Left lobe of liver (tissue), 2 donors: ENCODE measurements at places on chromosomes 7 and 10.

DNA sequence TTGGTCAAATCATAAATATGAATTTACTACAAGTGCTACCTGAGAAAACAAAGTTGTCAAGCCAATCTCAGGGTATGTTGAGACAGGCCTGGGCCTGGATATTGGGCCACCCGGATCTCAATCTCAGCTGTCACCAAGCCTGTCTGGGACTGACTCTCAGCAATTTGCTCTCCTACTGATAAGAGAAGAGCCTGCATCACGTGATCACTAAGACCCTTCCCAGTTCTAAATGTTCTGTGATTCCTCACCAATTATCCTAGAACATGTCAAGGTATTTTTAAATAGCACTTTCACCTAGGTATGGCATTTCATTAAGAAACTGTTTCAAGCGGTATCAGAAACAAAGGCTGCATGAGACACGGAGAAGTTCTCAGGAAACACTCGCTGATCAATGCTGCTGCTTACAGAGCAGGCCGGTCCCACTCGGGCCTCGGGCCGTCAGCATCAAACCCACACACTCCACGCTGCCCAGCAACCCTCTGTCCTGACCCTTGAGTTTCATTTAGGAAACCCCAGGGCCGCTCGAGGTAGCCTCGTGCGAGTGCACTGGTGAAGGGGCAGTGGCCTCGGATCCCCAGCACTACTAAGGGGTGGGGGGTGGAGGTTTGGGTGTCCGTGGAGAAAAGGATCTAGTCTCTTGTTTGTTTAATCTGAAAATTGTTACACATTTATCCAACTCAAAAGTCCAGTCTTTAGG, 4.1 kb downstream of the KLF6 start:
- DNase-seq, result no peak

GRCh38 chr10:125000366-125001312, 58.7 kb downstream of the ZRANB1 start:
- no peak for DNase-seq

- no peak for DNase-seq
Observed at GRCh38 chr7:140458201-140458600, 21.1 kb downstream of the MKRN1 start.

GRCh38 chr10:66782776-66783175, 143.1 kb upstream of the LRRTM3 start:
- no peak for DNase-seq

- no peak for DNase-seq
Observed at GRCh38 chr10:58104351-58104751, 163.3 kb downstream of the IPMK start.

DNA sequence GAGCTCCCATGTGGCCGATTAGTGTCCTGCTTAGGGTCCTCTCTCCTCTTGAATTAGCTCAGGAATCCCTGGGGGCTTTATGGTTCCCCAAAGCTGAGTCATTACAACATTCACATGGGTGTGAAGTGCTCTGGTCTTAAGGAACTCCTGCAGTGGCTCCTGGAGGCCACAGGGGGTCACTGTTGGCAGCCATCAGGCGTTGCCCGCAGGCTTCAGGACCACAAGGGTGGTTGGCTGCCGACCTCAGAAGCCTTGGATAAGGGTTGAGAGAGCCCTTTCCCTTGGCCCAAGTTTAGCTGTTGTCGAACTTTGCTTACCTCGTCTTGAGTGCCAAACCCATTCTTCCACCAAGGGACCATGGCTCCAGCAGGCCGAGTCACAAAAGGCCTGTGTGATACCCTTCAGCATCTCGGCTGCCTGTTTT, 61.7 kb downstream of the SH2D4B start:
- no peak for DNase-seq

DNA sequence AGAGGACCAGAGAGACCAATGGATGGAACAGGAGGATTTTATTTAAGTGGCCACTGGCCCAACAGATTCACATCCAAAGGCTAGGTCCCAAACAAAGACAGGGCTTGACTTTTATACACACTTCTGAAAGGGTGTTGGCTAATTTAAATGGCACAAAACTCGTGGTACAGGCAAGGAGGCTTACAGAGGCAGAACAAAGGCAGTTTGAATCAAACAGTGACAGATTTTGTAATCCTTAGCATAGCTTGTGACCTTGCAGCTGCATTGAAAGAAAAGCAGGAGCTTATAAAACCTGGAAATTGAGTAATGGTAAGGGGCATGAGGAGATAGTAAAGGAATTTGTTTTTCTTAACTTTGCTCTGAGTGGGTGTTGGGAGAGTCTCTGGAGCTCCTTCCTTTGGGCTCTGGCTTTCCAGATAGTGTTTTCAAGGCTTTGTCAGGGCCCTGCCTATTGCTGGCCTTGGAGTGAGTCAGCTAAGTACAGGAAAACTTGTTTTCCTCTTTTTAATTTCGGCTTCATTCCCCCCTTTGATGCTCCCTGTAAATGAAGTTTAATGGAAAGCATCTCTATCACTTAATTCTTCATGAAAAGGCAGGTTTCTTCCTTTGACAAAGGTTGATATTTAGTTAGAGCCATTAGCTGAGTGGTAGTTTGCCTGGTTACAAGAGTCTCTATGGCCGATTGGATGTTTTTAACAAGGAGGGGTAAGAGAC, 96.9 kb downstream of the TRIM24 start:
- no peak for DNase-seq

DNA sequence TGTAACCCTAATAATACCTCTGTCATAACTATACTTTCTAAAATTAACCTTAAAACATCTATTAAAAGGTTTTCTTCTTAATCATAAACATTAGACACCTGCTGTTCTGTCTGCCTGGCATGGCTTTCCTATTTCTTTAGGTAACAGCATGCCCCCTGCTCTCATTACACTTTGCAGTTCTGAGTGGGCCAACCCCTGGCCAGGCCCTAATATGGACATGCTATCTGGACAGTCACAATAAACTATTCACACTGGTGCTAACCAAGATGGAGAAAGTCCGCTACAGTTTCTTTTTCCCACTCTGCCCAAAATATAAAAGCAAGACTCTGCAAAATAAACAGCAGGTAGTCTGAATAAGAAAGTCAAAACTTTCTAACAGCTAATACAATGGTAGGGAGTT, 84.0 kb downstream of the ELAPOR2 start:
- DNase-seq, result no peak

DNA sequence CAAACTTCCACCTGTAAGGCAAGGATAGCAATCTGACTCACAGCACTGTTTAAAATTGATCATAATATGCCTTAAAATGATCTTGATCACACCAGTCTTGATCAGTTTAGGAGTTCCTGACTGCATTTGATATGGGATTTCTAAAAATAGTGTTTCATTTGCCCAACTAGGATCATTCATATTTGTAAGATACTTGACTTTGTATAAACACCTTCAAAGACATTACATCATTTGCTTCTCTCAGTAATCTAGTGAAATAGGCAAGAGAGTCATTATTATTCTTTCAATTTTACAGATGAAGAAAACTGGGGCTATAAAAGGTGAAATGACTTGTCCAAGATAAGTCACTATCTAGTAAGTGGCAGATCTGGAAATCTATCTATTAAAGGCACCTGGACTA, 521.1 kb downstream of the GATA3 start:
- DNase-seq, result no peak
